ENCODE measurements at places on chromosomes 12 and 14.
A peak's percentile ranks its signal among the peaks of the same experiment; 100 is the strongest.

- DNase-seq, result peak; percentile 8
Measured at GRCh38 chr14:22159099-22159498, 429.9 kb downstream of the DAD1 start.

DNA sequence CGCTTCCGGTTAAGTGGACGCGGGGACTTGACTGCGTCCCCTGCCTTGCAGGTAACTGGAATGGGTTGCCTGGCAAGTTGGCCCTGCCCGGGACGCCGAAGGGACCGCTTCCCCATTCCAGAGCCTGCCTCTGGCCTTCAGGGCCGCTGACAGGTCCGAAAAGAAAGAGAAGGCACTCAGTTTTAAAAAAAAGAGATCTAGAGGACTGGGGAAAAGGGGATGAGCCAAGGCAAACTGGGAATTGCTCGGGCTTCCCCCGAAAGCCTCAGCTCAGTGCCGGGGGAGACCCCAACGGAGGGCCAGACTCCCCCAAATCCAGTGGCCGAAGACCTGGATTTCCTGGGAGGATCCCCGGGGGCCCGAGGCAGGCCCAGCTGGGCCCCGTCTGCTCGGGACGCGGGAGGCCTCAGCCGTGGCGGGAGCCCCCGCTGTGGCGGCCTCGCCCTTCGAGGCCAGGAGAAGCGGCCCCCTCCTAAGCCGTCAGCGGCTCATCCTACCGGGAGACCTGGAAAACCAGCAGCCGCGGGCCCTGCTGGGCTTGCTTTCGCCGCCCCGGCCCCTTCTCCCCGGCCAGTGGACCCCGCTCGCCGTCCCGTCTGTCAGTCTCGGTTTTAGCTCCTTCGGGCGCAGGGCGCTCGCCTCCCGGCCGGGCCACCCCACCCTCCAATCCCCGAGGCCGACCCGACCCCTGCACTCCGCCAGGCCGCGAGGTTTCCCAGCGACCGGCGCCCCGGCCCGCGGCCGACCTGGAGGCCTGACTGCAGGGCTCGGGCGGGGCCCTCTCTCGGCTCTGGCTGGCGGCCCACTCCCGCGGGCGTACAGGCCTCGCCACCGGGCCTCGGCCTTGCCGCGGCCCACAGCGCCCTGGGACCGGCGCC, 12.5 kb downstream of the OTX2 start:
- DNase-seq, result no peak

DNA sequence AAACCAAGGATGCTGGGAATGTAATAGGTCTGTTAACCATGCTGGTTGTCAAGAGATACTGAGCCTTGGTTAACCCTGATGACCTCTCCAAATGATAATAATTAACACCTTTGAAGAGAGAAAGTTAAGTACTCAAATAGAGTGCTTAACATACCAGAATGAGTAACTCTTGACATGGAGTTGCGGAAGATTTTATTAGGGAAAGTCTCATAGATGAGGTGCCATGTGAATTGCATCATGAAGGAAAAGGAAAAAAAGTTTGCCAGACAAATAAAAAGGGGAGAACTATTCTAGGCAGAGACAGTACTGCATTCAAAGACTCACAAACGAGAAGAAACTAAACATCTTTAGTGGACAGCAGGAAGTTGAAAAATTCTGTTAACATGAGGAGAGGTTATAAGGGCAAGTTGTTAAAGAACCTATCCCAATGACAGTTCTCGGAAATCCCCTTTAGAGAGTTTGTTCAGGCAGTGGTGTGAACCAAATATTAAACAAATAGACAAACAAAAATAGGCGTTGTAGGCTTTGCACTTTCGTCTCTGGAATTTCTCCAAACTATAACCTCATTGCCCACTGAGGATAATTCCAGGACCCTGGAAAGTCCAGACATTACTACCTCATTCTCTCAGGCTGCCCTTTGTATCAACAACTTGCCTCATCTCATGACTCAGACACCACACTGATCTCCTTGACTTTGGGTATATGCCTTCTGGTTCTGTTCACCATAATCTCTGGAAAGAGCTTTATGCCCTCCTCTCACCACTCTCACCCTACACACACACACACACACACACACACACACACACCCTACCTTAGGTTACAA, 435.0 kb downstream of the GXYLT1 start:
- DNase-seq, result no peak

GRCh38 chr12:15693228-15693911, 95.8 kb downstream of the EPS8 start:
- no peak for DNase-seq

DNA sequence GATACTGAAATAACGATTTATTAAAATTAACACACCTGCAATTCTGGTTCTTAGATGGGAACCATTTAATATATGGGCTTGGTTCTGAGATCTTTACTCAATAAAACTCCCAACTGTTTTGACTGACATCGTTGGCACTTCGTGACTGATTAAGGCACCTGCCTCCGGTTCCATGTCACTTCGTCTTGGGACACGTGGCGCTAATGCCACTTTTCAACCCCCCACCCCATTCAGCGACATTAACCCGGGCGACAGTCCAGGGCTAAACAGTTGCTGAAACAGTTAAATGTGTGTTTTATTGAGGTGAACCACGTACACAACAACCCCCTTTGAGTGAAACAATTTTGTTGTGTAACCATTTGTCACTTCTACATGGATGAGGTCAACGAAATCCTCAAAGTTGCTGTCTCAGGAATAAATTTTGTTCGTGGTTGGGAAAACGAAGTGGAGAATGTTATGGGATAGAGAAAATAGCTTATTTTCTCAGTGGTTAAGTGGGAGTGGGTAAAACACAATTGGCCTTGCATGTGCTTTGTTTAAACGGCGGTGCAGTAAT, 9.9 kb upstream of the SLC38A2 start:
- no peak for DNase-seq

DNA sequence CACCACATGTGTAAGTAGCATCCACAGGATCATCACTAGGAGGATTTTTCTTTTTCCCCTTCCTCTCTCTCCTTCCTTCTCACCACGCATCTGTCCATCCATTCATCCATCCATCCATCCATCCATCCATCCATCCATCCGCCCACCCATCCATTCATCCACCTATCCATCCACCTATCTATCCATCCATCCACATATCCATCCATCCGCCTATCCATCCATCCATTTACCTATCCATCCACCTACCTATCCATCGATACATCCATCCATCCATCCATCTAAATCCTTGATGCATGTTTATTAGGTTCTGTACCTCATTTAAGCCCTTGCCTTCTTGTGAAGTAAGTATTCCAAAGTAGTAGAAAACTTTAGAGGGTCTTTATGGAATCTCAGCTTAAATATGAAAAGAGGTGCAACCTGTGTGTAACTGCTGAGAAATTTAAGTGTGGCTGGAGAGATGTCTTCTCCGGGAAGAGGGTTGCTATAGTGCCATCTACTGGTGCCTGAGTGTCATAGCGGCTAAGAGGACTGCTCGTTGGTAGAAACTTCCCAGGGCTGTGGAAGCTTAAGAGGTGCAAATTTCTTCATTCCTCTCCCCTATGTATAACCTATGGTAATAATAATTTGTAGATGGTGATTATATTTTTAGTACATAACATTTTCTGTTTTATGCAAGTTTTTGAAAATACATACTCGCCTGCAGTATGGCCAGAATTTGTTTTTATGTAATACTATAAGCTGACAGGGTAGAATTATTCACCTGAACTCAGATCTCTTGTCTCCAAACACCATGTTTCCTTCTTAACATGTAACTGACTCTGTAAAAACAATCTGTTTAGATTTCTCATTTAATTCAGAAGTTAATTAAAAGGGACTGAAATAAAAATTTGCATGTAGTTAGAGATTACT, 46.0 kb downstream of the MYO1H start:
- peak; percentile 27 for DNase-seq

GRCh38 chr12:118541934-118542333, 165.6 kb downstream of the SUDS3 start:
- DNase-seq, result no peak

GRCh38 chr12:104957719-104958000, 430 bp downstream of the SLC41A2 start:
- DNase-seq, result no peak

DNA sequence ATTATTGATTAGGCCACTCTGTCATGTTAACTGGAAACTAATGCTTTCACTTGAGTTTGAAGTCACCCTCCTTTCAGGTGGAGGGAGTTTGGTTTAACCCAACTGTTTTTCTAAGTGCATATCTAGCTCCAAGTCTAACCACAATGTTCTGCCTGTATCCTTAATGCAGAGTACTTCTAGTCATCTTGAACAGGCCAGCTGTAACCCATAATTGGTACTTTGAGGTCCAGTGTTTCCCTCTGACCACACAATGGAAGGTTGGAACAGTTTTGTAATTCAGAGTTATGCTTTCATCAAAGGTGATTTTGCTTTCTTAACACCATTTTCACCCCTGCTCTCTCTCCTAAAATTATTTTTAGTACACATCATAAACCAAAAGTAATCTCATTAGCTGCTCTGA, 237.2 kb upstream of the DCN start:
- DNase-seq, result peak; percentile 22

DNA sequence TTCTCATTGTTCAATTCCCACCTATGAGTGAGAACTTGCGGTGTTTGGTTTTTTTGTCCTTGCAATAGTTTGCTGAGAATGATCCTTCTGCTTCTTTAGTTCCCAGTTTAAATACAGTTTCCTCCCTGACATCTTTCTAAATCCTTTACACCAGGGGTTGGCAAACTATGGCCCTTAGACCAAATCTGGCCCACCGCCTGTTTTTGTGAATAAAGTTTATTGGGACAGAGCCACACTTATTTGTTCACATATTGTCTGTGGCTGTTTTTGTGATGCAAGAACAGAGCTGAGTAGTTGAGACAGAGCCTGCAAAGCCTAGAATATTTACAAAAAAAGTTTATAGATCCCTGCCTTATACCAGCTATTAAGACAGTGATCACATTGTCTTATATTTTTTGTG, 53.7 kb downstream of the SERPINA10 start:
- no peak for DNase-seq

DNA sequence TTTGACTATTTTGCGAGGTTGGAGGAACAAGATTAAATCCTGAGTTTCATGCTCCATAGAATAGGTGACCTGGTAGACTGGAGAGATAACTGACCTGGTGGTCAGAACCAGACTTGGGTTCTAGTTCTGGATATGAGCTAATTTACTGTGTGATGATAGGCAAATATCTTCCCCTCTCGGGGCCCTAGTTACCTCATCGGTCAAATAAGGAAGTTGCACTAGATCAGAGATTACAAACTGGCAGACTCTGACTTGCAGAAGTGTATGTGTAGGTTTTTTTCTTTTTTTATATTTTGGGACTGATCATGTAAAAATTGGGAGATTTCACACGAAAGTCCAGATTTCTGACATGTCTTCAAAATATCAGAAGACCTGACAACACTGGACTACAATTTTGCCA, 37.0 kb downstream of the RPH3A start:
- no peak for DNase-seq

GRCh38 chr14:51318813-51319597, 79.0 kb downstream of the TMX1 start:
- no peak for DNase-seq

- DNase-seq, result no peak
Measured at GRCh38 chr14:33184587-33184986, 245.9 kb downstream of the NPAS3 start.

- no peak for DNase-seq
Measured at GRCh38 chr12:31105668-31106067, 32.0 kb downstream of the DDX11 start.

DNA sequence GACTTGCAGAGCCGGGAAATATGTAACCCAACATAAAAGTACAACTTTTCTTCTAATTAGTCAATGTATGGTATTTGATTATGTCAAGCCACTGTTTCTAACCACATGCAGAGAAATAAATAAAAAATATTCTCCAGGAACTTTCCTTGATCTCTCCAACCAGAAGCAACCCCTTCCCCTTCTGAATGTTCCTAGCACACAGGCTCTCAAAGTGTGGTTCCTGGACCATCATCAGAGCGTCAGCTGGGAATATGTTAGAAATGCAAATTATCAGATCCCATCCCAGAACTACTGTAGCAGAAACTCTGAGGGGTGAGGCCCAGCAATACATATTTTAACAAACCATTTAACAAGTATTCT, 21.0 kb upstream of the ITPR2 start:
- no peak for DNase-seq

DNA sequence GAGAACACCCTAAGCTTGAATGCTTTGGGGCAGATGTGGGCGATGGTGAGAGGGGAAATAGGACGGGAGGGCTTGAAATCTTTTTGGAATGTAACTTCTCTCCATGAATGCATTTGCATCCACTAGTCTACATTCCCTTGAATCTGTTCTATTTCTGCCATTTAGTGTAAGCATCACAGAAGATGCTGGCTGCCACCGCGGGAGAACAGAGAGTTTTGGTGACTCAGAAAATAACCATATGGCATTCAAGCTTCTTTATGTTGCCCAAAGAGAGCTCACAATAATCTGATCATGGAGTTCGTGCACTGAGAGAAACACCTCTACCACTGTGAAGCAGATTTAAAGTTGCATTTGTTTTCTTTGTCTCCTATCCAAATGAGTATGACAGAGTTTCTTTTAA, 52.6 kb upstream of the OTX2 start:
- DNase-seq, result no peak

DNA sequence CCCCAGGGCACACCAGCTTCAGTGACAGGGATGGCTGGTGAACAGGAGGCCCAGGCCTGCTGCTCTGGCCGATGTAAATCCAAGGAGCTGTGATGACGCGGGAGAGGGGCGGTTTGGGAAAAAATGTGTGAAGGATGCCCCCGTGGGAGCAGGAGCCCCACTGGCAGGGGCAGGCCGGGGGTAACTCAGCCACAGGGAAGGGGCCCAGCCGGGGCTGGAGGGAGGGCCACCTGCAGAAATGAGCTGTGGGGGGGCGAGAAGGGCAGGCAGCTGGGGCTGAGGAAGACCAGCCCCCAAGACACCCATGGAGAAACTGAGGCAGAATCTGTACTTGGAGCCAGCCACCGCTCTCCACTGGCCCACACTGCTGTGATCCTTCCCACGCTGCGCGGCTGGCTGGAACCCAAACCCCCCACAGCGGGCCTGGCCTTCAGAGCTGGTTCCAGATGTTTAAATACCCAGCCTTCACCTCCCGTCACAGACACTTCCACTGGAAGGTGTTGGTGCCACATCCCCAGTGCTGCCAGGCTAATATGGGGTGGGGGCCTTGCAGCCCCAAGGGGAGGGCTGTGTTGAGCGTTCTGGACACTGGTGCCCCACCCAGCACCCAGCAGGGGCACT, 28.5 kb upstream of the ANKRD9 start:
- DNase-seq, result no peak
